Fibroblast of skin of left biceps (primary cell): ENCODE measurements at places on chromosomes 11 and 22.

- DNase-seq, result no peak
Measured at GRCh38 chr11:133727774-133728173, 117.5 kb downstream of the SPATA19 start.

DNA sequence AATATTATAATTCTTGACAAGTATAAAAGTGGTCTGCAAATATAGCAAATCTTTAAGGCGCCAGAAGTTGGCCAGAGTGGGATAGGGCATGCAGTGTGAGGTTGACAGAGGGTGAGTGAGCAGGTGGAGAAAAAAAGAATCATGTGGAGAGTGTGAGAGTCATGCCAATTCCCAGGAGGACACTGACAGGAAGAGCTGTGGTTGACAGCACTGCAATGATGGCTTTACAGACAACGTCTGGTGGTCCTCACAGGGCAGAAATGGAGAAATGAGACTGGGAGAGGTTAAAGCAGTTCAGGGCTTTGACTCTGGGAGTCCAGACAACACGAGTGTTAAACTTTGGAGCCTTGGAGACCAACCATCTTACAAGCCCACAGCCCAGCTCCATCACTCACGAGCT, 34.9 kb downstream of the SERPIND1 start:
- no peak for DNase-seq

GRCh38 chr22:43467216-43467940, 55.6 kb downstream of the MPPED1 start:
- DNase-seq, result no peak

DNA sequence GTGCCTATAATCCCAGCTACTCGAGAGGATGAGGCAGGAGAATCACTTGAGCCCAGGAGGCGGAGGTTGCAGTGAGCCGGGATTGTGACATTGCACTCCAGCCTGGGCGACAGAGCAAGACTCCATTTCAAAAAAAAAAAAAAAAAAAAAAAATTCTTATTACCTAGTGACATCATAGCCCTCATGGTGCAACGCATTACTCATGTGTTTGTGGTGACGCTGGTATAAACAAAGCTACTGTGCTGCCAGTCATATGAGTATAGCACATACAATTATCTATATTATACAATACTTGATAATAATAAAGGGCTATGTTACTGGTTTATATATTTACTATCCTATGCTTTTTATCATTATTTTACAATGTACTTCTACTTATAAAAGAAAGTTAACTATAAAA, 41.2 kb downstream of the OR2AT4 start:
- DNase-seq, result no peak

- no peak for DNase-seq
Measured at GRCh38 chr22:38104084-38104483, 6.4 kb downstream of the BAIAP2L2 start.

- DNase-seq, result no peak
Measured at GRCh38 chr11:102757823-102758549, 22.4 kb downstream of the MMP10 start.

DNA sequence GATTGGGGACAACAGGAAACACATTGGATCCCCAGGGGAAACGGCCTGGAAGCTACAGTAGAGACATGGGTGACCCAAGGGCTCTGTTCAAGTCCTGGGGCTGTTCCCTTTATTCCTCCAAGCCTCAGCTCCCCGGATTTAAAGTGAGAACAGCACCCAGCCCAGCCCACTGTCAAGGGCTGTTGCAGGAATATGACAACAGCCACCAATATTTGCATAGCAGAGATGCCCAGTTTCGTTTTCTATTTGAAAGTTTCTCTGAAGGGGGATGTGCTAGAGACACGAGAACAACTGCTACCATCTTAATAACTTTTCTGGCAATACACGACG, 81.1 kb upstream of the WNT7B start:
- DNase-seq, result no peak

DNA sequence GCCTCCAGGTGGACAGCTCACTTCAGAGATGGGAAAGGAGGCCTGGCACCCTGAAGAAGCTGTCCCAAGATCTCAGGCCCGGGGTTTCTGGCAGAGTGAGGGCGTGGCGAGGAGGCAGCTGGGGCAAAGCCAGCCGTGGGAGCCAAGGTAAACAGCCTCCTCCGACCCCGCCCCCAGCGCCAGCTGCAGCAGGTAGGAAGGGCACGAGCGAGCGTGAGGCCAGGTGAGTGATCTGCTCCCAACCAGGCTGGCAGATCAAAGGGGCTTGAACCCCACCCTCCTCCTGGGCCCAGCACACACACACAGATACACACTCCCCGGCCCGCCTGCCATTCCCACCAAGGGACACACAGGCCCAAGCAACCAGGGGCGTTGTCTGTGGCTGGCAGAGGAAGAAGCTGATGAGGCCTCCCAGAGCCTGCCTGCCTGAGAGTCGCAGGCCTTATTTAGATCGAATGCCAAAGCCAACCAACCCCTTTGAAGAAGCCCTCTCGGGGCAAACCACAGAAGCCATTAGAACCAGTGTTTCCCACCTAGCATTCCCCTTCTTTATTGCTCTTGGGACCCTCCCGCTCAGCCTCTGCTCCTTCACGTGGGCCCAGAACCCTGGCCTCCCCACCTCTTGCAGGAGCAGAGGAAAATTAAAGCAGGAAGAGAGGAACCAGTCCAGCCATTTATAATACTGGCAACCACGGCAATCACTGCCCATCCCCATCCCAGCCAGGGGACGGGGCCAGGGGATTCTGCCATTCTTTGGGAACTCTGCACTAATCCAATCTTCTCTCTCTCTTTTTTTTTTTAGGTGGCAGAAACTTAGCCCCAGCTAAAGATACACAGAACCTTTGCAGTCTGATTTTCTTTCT, 5.0 kb downstream of the PDGFB start:
- DNase-seq, result no peak

DNA sequence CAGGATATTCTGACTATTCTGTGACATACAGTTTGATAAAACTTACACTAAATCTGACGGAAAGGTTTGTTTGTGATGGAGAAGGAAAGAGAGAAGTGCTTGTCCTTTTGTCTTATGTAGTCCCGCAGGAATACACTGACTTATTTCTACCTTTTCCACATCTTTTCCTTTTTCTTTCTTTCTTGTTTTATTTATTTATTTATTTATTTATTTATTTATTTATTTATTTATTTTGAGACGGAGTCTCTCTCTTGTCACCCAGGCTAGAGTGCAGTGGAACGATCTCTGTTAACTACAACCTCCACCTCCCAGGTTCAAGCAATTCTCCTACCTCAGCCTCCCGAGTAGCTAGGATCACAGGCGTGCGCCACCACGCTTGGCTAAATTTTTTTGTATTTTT, 31.0 kb upstream of the OR10G7 start:
- DNase-seq, result no peak

- DNase-seq, result no peak
Measured at GRCh38 chr11:95827696-95828095, 37.4 kb downstream of the CEP57 start.

DNA sequence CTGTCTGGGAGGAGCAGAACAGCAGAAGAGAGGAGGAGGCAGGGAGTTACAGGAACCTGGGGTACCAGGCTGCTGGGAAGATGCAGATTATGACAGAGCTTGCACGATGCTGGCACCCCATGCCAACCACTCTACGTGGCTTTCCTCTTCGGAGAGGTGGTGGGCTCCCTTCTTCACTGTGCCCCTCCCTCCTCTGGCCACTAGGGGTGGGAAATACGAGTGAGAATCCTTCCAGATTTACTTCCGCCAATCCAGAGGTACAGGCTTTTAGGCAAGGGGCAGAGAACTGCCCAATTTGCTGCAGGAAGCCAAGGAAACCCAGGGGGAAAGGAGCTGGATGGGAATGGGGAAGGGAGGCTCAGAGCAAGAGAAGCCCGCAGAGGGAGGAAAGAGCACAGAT, 12.3 kb downstream of the HYOU1 start:
- DNase-seq, result no peak

DNA sequence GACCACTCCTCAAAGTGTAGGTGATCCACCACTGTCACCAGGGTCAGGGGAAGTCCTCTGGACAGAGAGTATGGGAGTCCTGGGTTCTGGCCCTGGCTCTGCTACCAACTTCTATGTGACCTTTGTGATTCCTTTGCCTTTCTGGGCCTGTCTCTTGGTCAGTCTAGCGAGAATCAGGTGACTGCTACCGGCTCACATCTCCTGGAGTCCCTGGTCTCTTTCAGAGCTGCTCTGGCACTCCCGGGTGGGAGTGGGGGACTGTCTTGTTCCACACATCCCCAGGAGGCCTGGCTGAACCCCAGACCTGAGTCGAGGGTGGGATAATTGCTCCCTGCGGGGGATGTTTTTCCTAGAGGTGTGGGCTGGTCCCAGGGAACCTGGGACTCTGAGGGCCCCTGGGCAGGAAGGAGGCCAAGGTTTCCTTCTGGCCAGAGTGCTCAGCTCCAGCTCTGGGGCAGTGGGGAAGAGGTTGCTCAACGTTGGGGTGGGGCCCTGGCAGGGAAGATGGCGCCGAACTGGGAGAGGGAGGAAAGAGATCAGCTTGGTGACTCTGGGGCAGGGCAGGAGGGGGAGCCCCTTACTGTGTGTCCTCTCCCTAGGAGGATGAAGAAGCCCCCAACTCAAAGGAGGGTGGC, 2.1 kb downstream of the SOX10 start:
- DNase-seq, result no peak

- no peak for DNase-seq
Measured at GRCh38 chr11:127607487-127608085, 607.0 kb upstream of the KIRREL3 start.

GRCh38 chr11:27635567-27636037, 64.7 kb downstream of the BDNF start:
- DNase-seq, result no peak

- DNase-seq, result no peak
Measured at GRCh38 chr11:69267395-69267805, 26.6 kb upstream of the MYEOV start.

GRCh38 chr11:105548359-105548758, 61.5 kb upstream of the GRIA4 start:
- no peak for DNase-seq
